ENCODE measurements at places on chromosomes 6 and 20.

DNA sequence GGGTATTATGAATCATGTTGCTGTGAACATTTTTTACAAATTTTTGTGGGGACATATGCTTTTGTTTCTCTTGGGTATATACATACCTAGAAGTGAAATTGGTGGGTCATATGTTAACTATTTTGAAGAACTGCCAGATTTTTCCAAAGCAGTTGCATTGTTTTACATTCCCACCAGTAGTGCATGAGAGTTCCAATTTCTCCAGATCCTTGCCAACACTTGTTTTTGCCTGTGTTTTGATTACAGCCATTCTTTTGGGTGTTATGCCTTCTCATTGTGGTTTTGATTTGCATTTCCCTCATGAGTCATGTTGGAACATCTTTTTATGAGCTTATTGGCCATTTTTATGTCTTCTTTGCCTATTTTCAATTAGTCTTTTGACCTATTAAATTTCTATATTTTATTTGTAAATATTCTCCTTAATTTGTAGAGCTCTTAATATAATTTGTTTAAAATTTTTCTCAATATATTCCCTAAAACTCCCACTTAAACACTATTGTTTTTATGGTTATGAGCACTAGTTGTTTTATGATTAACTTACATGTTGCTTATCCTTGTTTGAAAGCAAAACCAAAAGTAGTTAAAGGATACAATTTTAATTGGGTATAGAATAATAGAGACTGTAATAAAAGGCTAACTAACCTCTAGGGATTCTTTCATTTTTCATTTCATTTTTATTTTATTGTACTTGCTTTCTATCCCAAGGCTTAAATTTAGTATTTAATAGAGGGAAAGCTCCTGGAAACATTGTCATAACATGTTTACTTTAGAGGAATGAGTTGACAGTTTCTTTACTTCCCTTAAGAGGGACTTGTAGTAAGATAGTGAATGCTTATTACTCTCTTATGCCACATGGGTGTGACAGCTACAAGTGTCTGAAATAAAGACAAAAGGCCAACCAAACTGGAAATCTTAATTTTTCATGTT lies 5.5 kb downstream of the UBR2 start:
- no peak for DNase-seq

DNA sequence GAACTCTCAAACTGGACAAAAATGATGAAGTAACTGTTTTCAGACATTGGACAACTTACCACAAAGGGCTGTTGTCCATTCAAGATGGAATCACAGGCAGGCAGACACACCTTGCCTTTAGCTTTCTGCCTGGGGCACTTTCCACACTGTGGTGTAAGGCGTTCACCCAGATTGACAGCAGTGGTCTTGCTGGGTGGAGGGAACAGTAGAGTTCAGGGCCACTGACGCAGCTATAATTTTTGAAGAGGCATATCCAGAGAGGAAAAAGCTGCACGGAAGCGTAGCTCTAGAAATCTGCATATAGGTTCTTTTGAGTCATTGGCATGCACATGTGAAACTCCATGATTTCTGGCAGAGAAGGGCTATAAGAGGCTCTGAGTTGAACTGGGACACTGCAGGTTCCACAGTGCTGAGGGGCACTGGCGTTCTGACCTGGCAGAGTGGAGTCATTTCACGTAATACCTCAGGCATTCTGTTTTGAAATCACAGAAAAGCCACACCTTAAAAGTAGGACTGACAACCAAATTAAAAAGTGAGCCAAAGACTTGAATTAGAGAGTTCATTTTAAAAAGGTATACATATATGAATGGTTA lies 105.0 kb upstream of the EDN1 start:
- DNase-seq = no peak

DNA sequence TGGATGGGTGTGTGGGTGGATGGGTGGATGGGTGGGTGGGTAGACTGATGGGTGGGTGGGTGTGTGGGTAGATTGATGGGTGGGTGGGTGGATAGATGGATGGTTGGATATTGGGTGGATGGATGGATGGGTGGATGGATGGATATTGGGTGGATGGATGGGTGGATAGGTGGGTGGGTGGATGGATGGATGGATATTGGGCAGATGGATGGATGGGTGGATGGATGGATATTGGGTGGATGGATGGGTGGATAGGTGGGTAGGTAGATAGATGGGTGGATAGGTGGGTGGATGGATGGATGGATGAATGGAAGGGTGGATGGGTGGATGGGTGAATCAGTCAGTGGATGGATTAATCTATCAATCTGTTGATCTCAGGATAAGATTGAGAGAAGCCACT lies 177.2 kb downstream of the ZMYND8 start:
- DNase-seq = no peak

GRCh38 chr6:143965503-143966171 lies 42.4 kb downstream of the PLAGL1 start:
- DNase-seq = no peak

DNA sequence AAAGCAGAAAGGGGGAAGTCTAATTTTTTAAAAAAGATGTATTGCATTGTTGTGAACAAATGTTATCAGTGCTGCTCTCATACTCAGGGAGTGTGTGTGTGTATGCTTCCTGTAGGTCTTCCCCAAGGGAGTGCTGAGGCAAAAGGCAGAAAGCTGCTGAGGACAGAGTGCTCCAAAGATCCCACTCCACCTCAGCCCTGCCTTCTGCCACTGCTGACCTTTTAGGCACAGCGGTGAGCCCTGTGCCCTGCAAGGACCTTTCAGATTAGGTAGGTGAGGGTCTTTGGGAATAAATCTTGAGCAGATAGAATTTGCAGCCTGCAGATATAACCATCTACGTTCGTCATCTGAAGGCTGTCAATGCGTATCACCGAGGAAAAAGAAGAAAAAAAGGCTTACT lies 756.4 kb upstream of the MMS22L start:
- DNase-seq = no peak

GRCh38 chr6:92362404-92362803 lies 1057.0 kb downstream of the EPHA7 start:
- no peak for DNase-seq
